ENCODE measurements at places on chromosomes 7 and 10.

GRCh38 chr7:38839851-38840250, 69.1 kb downstream of the VPS41 start:
- DNase-seq = no peak

GRCh38 chr7:93890464-93891068, at the start of gene TFPI2:
TSS of gene TFPI2 (minus strand) at chr7:93890753. CDS start at chr7:93890678, 75 bp downstream.
- DNase-seq = peak; percentile 59

- DNase-seq = no peak
Measured at GRCh38 chr7:81064426-81064825, 145.6 kb upstream of the SEMA3C start.

- DNase-seq = no peak
Measured at GRCh38 chr7:116367171-116367813, 132.2 kb upstream of the CAV2 start.

- DNase-seq = no peak
Measured at GRCh38 chr7:47300472-47301104, 281.3 kb downstream of the TNS3 start.

- no peak for DNase-seq
Measured at GRCh38 chr7:128084896-128085608, 53.8 kb upstream of the LRRC4 start.

- no peak for DNase-seq
Measured at GRCh38 chr7:12770227-12770975, 83.0 kb downstream of the ARL4A start.
